ENCODE measurements at places on chromosomes 12 and 14. TPM values are rescaled to one million over a fixed set of nuclear protein-coding genes. Genes with fewer than 3 reads are reported as not detected.
A peak's percentile ranks its signal among the peaks of the same experiment; 100 is the strongest.

SLC25A21 gene
- total RNA-seq: 1.5 TPM

BMP4 gene
- total RNA-seq: 9.3 TPM

CYP27B1 gene
- total RNA-seq: 0.87 TPM

PLEK2 gene
- 35.5 TPM for total RNA-seq

P3H3 gene
- 30.4 TPM for total RNA-seq

FAM90A1 gene
- total RNA-seq: 0.23 TPM

ASCL1 gene
- not detected for total RNA-seq

PPP1CC gene
- 86.3 TPM for total RNA-seq

AKAP5 gene
- 2.2 TPM for total RNA-seq

CATSPERB gene
- not detected for total RNA-seq

GRCh38 chr12:92432724-92433441, 269.9 kb upstream of the PLEKHG7 start:
- DNase-seq: no peak

DNA sequence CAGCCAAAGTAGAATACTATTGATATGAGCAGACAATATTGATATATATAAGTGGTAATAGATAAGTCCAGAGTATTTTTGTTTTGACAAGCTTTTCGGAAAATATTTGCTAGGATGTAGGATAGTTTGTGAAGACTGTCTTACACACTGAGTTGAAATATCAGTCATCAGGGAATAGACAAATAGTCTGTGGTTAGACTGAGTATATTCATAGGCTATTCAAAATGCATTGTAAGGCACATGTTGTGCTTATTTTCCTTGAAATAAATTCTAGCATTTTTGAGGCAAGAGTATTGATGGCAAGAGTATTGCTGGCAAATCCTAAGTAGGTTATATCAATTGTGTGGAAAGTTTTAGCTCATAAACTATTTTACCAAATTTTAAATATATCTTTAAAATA, 201.1 kb downstream of the LRIG3 start:
- DNase-seq: no peak

DNA sequence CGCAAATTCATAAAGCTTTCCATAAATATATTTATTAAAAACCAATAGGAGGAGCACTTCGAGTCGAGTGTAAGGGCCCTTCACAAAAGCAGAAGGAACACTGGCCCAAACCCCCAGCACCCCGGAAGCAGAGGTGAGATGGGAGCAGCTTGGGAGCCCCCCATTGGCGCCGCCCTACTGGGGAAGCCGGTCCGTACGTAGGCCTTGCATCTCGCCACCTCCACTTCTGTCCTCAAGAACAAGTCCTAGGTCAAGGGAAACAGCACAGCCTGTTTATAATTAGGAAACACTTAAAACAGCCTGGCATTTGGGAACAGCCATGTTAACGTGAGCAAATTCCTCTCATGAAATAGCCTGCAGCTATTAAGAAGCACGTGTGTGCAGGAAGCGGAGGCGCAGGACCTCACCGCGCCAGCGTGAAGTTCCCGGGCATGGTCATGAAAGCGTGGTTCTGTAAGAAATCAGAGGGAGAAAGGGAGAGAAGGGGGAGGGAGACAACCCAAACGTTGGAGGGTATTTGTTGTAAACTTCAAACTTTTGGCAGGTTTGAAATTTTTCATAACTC, 7.7 kb downstream of the ANKRD9 start:
- no peak for DNase-seq

DNA sequence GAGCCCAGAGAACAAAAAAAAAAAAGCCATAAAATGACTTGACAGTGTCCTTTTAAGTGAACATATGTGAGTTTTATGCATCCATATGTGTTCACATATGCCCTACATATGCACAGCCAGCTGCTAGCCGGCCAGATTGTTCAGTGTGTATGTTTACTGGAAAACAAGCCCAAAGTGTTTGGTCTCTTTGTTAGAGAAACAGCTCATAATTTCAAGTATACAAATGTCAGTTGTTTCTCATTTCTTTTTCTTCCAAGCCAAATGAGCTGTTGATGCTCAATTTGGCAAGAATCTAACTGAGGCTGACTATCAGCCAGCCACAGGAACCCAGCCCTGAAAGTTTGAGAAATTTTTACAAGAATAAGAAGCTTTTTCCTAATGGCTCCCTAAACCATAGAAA, 60.8 kb upstream of the TSPAN8 start:
- no peak for DNase-seq

DNA sequence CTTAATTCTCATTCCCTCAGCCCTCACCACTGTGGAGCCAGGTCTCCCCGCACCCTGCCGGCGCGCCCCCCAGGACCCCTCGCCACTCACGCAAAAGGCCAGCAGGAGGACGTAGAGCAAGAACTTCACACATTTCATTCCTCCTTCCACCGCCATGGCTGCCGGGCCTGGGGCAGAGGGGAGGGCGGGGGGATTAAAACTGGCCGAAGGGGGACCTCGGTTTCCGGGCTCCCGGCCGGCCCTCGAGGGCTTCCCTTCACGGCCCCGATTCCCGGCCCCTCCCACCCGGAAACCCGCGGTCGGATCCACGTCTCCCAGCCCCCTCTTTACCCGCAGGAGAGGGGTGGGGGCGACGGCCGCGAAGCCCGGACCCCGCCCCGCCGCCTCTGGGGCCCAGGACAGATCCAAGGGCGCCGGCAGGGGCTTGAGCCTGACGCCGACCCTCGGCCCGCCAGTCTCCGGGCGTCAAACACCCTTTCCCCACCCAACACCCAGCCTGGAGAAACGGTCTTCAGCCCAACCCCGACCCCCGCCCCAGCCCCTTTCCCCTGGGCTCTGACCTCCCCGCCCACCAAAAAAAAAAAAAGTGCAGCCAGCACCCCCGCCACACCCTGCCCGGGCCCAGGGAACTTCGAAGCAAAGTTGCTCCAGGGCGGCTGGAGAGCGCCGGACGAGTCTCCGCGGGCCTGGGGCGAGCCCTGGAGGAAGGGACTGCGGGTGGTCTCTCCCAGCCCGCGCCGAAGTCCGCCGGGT, 447 bp downstream of the CD63 start:
- DNase-seq: no peak

DNA sequence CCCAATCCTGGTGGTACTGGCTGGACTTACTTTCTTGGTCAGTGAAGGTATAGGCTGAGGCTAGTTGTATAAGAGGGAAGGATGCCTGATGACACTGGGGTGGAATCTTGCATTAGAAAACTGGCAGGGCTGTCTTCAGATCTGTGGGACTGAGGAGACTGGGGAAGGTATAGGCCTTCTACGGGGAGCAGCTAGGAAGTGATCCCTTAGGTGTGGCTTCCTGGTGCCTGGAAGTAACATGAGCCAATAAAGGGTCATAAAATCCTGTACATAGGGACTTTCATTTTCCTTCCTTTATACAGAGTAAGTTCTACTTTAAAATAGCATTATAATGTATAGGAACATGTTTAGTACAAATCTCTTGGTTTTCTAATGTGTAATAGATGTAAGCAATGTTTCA, 716.8 kb downstream of the LRFN5 start:
- no peak for DNase-seq

DNA sequence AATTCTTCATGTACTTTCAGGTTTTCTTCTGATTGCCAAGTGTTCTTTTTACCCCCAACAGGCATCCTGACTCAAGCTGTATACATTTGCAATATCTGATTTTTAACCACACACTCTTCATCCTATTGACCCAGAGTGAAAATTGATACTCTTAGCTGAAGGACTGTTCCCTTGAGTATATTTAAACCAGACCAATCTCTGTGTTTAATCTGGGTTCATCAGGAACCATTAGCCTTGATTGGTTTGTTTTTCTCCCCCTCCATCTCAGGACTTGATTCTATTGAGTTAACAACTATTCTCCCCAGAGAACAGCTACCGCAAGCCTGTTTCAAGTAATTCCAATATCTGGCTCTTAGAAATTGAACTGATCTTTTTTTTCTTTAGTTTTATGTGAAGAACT, 222.3 kb upstream of the NOVA1 start:
- DNase-seq: no peak

DNA sequence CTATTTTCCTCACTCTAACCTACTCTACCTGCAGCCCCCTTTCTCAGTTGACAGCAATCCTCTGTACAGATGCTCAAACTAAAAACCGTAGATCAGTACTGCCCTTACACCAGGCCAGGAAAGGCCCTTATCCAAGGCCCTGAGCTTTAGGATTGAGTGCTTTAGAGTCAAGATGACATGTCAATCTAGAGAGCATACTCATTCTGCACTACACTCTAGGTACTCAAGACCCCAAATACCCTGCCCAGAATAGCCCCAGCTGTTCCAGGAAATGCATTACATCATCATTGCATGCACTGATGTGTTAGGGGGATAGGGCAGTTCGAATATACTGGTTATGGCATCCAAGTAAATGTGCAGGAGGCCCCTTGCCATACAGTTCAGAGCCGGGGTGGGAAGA, 3.5 kb upstream of the PHLDA1 start:
- DNase-seq: no peak

DNA sequence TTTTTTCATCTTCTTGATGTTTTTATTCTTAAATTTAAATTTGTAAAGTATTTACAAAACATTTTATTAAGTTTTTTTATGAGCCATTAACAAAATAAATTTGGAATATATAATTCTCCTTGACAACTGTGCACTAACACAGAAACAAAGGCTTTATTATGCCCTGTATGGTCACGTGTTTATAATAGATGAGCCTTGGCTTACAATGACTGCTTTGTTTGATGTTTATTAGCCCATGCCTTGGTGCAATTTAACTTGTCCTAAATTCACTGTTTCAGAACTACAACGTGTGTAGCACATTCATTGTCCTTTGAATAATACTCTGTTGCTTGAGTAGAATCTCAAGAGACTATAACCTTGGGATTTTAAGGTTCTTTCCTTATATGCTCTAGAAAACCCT, 59.8 kb downstream of the CNTN1 start:
- DNase-seq: no peak

- DNase-seq: no peak
Observed at GRCh38 chr12:119447126-119447525, 112.6 kb downstream of the CCDC60 start.

DNA sequence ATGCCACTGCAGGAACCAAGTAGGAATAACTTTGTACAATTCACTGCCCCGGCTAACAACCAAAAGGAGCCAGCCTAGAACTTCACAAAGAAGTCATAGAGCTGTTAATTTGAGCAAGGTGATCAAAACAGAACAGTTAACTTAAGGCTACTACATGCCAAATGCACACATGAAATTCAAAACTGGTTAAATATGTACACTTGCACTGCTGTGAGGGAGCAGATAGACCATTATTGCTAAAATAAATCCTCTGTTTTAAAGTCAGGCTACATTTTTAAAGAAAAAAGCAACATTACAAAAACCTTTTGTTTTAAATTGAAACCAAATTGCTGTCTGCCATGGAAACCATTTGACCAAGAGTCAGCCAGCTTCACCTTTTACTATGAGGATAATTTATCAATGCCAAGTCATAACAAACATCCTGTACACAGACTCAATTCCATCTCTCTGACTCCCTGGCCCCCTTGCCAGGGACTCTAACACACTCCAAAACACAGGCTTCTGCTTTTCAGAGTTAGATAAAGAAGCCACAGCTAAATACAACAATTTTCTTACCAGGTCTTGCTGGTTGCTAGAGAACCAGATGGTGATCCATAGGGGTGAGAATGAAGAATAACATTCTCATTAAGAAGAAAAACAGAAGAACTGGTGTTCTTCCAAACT, 84.0 kb downstream of the LRP6 start:
- no peak for DNase-seq

- DNase-seq: no peak
Observed at GRCh38 chr14:68306265-68306933, 486.5 kb downstream of the ZFP36L1 start.

- peak; percentile 69 for DNase-seq
Observed at GRCh38 chr12:26636710-26637328, 196.2 kb downstream of the ITPR2 start.

- no peak for DNase-seq
Observed at GRCh38 chr12:28149279-28149678, 41.0 kb upstream of the CCDC91 start.

GRCh38 chr12:95548056-95548538, 3.2 kb downstream of the USP44 start:
- no peak for DNase-seq

DNA sequence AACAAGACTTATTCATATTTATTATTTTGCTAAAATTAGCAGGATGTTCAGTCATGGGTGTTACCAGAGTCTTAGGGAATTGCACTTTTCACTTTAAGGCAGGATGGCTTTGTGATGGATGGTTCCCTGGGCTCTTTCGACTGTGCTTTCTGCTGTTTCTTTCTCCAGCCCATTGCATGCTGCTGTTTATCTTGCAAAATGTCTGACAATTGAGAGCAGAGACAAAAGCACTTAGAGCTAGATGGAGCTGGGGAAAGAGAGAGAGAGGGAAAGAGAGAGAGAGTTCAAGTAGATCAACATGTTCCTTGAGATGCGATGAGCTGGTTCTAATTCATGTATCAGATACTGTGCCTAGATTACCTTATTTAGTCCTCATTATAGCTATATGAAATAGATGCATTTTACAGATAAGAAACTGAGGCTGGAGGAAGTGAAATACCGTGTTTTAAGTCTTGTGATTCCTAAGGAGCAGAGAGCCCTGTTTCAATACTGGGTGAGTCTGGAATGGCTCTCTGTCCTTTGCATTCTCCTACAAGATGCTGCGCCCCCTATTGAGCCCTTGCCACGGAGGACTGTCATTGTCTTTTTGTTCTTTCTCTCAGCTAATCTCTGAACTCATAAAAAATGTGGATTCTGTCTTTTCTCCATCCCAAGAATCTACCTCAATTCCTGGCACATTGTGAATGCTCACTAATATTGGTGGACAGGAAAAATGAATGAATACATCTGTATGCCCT, 227.9 kb downstream of the ALG10B start:
- DNase-seq: no peak

DNA sequence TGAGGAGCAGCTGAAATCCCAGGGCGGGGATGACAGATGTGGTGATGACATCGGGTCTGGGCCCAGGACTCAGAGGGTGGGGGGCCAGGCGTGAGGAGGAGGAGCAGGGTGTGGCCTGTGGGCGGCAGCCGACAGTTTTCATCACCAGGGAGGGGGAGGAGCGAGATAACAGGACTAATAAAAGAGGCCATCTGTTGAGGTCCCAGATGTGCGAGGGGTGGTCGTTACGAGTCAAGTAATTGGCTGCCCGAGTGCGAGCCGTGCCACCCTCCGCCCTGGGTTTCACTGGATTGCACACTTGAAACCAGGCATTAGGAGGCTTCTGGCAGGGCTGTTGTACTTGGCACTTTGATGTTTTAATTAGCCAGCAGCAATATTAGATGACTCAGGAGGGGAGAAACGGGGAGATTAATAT, 67.2 kb downstream of the NOS1 start:
- no peak for DNase-seq
